ENCODE measurements at places on chromosomes 6 and 20. TPM values are rescaled to one million over a fixed set of nuclear protein-coding genes. Genes with fewer than 3 reads are reported as not detected.

Gene TFAP2C
- total RNA-seq, result not detected

Gene SIRPA
- total RNA-seq, result 8.4 TPM

Gene MROH8
- total RNA-seq, result 0.65 TPM

Gene TMEM244
- not detected for total RNA-seq

Gene TAGAP
- total RNA-seq, result not detected

Gene NTSR1
- 0.65 TPM for total RNA-seq

Gene AIF1
- not detected for total RNA-seq

Gene CNKSR3
- total RNA-seq, result 2.9 TPM

Gene TCF21
- 0.15 TPM for total RNA-seq

Gene PNRC1
- total RNA-seq, result 40.9 TPM

Gene TENT5A
- total RNA-seq, result 8.1 TPM

Gene CCM2L
- total RNA-seq, result 9.1 TPM

Gene SYNJ2
- total RNA-seq, result 70.4 TPM

Gene INSM1
- not detected for total RNA-seq

Gene CRISP3
- total RNA-seq, result not detected

Gene HLA-DRA
- not detected for total RNA-seq

Gene HLA-DQA1
- not detected for total RNA-seq

Gene TSBP1
- total RNA-seq, result not detected

Gene EEF1A2
- total RNA-seq, result 3.6 TPM

Gene LPA
- total RNA-seq, result not detected

Gene SEL1L2
- total RNA-seq, result not detected

Gene PHACTR3
- total RNA-seq, result not detected

Gene FAM83B
- total RNA-seq, result not detected

Gene BNIP5
- total RNA-seq, result not detected

Gene DEFB128
- not detected for total RNA-seq

Gene OPRM1
- not detected for total RNA-seq

Gene HDGFL1
- total RNA-seq, result not detected

Gene LSM2
- total RNA-seq, result 57.2 TPM

Gene KCNS1
- 0.65 TPM for total RNA-seq
